Tibial artery (tissue), 4 donors: ENCODE measurements at places on chromosomes 1 and 21.
A peak's percentile ranks its signal among the peaks of the same experiment; 100 is the strongest.

- DNase-seq: peak; percentile 7
Observed at GRCh38 chr1:24897263-24898151, 32.6 kb downstream of the RUNX3 start.

- no peak for DNase-seq
Observed at GRCh38 chr1:213840575-213840974, 147.2 kb upstream of the PROX1 start.

GRCh38 chr21:44398499-44398898 lies 45.1 kb downstream of the TRPM2 start:
- DNase-seq: no peak

GRCh38 chr1:119783354-119784185 lies 14.9 kb upstream of the HMGCS2 start:
- no peak for DNase-seq

- DNase-seq: no peak
Observed at GRCh38 chr21:45211661-45212060, 76.0 kb downstream of the POFUT2 start.

GRCh38 chr1:197200272-197200899 lies 53.9 kb upstream of the ASPM start:
- DNase-seq: no peak

GRCh38 chr1:163115887-163116286 lies 46.7 kb downstream of the RGS4 start:
- no peak for DNase-seq

- DNase-seq: no peak
Observed at GRCh38 chr1:6614929-6615785, 1.6 kb downstream of the PHF13 start.

- no peak for DNase-seq
Observed at GRCh38 chr1:207983044-207983635, 72.2 kb upstream of the CD34 start.

GRCh38 chr1:161054232-161054631 lies 8.5 kb upstream of the USF1 start:
- DNase-seq: no peak

DNA sequence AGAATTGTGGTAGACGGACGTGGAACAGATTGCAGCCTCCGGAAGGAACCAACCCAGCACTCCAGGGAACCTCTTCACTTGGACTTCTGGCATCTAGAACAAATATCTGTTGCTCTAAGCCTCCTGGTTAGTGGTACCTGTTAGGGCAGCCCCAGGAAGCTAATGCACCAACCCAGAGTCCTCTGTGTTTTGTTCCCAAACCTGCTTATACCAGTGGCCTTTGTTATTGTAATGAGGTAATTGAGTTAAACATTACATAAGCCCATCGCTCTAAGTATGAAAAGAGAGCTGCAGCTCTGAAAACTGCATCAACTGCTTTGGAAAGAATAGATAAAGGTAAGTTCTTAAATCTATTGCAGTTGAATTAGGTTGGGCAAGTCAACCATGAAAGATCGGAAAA lies 516.7 kb downstream of the NPHP4 start:
- no peak for DNase-seq

- no peak for DNase-seq
Observed at GRCh38 chr1:234776876-234777855, 167.2 kb upstream of the IRF2BP2 start.

DNA sequence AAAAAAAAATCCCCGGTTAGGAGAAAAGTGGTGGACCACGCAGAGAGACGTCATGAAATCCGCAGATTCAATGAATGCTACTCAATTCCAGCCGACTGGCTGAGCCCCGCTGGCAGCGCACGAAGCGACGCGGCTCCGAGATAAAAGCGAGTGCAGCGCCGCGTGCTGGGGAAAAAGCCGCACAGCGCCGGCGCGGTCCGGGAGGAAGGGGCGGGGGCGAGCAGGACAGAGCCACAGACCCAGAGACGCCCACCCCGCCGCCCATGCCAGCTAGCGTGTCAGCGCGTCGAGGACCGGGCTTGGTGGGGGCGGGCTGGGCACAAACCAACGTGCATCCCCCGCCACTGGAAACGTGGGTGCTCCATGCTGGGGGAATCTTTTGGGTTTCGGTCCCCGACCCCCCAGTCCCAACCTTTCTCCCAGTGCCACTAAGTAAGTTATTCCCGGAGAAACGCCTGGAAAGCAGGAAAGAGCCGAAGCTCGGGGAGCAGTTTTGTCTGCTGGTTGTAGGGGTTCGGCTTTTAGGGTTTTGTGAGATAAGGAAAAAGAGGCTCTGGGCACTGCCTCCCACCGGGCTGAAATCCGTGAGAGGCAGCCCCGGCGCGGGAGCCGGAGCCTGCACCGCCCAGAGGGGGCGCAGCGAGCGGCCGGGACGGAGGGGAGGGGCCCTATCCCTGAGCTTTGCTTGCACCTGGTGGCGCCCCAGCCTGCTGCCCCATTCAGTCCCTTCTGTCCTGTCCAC lies at the start of gene KCNJ6:
Gene KCNJ6 (minus strand): TSS at position 148 of the 742 bp plus-strand sequence. CDS start 75,775 bp downstream, outside the sequence.
- no peak for DNase-seq

GRCh38 chr1:53141487-53142055 lies 867 bp downstream of the SLC1A7 start:
- no peak for DNase-seq

GRCh38 chr1:20339811-20340457 lies 49.3 kb downstream of the VWA5B1 start:
- DNase-seq: no peak

DNA sequence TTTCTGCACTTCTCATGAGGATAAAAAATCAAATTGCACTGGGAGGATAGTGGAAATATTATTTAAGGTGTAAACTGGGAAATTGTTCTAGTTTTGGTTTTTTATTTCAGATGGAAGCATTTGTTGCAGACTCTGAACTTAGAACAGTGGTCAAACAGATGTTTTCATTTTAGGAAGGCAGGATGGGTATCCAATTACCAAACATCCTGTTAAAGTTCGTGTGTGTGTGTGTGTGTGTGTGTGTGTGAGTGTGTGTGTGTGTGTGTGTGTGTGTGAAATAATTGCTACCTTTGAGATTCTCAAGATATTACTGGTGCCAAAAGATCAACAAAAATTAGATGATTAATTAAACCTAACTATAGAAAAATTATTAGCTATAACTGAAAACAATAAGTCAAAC lies 24.3 kb upstream of the DUSP10 start:
- DNase-seq: no peak

- no peak for DNase-seq
Observed at GRCh38 chr1:53568540-53568939, 109.3 kb downstream of the DMRTB1 start.

- DNase-seq: no peak
Observed at GRCh38 chr1:78060857-78061563, 15.2 kb downstream of the GIPC2 start.

DNA sequence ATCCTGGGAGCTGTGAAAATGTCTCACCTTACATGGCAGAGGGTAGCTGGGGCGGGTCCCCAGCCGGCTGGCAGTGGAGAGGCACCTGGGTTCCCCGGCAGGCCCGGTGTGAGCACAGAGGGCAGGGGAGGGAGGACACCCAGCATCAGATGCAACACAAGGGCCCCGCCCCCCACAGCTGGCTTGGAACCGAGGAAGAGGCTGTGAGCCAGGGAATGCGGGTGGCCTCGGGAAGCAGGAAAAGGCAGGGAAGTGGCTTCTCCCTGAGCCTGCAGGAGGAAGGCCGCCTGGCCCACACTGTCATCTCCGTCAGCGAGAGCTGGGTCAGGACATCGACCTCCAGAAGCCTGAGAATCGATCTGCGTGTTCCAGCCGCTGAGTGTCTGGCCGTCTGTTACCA lies 87.3 kb downstream of the SIK1 start:
- no peak for DNase-seq

GRCh38 chr1:29517251-29518086 lies 281.1 kb downstream of the PTPRU start:
- DNase-seq: peak; percentile 37

GRCh38 chr1:157965584-157965983 lies 27.9 kb upstream of the KIRREL1 start:
- no peak for DNase-seq

DNA sequence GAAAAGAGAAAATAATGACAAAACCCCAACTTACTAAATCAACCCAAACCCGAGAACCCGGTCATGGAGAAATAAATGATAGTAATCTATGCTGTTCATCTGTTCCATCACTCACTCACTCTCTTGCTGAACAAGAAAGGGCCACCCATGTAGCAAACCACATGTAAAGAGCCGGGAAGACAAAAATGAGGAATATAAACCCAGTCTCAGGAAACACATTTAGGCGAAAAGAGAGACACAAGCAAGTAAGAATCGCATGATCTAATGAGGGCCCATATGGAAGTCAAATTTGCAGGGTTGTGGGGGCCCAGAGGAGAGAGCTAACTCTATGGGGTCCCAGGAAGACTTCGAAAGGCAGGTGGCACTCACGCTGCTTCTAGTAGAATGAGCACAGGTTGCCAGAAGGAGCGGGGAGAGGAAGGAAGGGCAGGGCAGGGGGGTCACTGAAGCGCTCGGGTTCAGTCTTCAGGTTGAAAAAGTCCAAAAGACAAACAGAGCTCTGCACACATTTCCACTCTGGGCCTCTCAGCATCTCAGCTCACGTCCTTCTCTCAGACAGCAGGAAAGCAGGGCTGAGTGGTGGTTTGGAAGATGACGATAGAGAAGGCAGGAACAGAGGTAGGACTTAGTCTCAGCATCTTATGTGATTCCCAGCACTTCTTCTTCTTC lies 142.9 kb upstream of the KRTAP19-8 start:
- no peak for DNase-seq

- DNase-seq: peak; percentile 92
Observed at GRCh38 chr1:201530741-201531531, 8.0 kb upstream of the NAV1 start.

GRCh38 chr1:78122389-78122788 lies 76.6 kb downstream of the GIPC2 start:
- DNase-seq: no peak

DNA sequence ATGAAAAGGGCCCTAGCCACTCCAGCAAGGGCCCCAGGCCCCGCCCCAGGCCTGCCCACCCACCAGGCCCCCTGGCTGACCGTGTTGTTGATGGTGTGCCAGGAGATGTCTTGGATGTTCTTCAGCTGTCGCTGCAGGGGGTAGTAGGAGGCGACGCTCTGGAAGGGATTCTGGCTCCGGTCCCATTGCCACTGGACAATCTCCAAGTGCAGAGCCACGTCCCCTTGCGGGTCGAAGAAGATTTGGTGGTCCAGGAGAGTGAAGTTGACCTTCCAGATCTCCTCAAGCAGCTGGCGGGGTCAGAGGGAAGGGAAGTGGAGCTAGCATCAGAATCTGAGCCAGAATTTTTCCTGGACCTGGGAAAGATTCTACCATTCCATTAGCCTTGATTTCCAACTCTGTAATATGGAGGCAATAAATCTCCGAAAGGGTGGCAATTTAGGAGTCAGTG lies 10.2 kb downstream of the TAS1R2 start:
- DNase-seq: no peak

DNA sequence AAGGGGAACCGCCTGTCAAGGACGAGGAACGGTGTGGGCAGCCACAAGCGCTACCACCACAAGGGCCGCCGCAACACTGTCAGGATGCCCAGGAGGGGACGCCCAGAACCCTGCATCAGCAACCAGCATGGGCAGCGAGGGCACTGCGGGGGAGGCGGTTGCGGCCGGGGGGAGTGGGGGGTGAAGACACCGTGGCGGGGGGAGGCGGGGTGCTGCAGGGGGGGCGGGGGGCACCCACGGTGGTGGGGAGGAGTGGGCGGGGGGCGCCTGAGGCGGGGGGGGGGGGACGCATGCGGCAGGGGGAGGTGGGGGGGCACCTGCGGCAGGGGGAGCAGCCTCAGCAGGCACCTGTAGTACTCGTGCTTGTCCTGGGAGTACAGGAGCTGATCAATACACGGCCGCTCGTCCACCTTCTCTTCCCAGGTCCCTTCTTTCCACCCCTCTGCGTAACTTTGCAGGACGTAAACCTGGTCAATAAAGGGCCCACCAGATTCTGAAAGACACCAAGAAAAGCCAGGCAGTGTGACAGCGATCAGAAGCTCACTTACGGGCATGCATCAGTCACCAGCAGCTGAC lies 4.6 kb downstream of the POFUT2 start:
- DNase-seq: peak; percentile 8

GRCh38 chr21:29022166-29022565 lies 2.3 kb upstream of the USP16 start:
- no peak for DNase-seq

DNA sequence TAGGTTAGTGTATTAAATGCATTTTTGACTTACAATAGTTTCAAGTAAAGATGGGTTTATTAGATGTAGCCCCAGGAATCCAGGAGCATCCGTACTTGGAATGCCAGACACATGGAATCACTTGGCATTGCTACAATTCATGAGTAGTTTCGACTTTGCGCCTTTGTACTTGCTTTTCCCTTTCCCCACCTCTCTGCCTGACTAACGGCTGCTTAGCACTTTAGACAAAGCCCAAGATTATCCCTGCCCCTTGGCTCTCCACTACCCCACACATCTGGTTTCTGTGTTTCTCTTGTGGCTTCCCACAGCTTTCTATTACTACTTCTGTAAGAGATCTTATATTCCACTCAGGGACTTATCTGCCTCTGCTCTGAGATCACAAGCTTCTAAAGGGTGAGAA lies 397.7 kb upstream of the POU3F1 start:
- no peak for DNase-seq

GRCh38 chr1:157849229-157849875 lies 7.7 kb upstream of the CD5L start:
- no peak for DNase-seq

- DNase-seq: no peak
Observed at GRCh38 chr1:84884671-84885389, 8.2 kb downstream of the LPAR3 start.

GRCh38 chr1:205255941-205256780 lies 28.4 kb downstream of the TMCC2 start:
- DNase-seq: peak; percentile 94

DNA sequence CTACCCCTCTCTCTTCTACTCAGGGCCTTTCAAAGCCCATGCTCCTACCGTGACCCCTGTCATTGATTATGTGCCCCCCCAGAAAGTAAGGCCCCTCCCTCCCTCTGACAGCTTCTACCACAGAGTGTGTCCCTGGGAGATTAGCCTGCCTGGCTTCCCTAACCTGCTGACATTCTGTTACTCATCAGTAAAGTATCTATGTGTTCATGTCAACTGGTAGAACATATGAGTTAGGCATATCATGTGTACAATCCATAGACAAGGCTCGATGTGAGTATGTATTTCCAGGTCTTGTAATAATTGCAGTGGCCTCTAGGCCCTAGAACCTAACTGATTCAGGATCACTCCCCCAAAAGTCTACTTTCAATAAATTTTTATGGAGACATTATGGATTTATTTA lies 120.0 kb downstream of the GIPC2 start:
- DNase-seq: no peak

- DNase-seq: peak; percentile 34
Observed at GRCh38 chr1:18535391-18536210, 54.9 kb downstream of the KLHDC7A start.

GRCh38 chr1:220380885-220381284 lies 108.6 kb upstream of the RAB3GAP2 start:
- DNase-seq: no peak

- DNase-seq: no peak
Observed at GRCh38 chr1:184693011-184693410, 61.6 kb downstream of the EDEM3 start.

DNA sequence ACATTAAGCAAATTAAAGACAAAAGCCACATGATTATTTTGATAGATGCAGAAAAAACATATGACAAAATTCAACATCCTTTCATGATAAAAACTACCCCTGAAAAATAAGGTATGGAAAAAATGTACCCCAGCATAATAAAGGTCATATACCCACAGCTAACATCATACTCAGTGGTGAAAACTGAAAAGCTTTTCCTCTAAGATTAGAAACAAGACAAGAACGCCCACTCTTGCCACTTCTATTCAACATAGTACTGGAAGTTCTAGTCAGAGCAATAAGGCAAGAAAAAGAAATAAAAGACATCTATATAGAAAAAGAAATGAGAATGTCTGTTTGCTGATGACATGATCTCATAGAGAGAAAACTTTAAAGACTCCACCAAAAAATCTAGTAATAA lies 20.7 kb downstream of the ERO1B start:
- no peak for DNase-seq
